ENCODE measurements at places on chromosomes 11 and 22. TPM values are rescaled to one million over a fixed set of nuclear protein-coding genes. Genes with fewer than 3 reads are reported as not detected.
A peak's percentile ranks its signal among the peaks of the same experiment; 100 is the strongest.

GRCh38 chr11:131978351-131978750 is 607.9 kb downstream of the NTM start:
- DNase-seq, result no peak

DNA sequence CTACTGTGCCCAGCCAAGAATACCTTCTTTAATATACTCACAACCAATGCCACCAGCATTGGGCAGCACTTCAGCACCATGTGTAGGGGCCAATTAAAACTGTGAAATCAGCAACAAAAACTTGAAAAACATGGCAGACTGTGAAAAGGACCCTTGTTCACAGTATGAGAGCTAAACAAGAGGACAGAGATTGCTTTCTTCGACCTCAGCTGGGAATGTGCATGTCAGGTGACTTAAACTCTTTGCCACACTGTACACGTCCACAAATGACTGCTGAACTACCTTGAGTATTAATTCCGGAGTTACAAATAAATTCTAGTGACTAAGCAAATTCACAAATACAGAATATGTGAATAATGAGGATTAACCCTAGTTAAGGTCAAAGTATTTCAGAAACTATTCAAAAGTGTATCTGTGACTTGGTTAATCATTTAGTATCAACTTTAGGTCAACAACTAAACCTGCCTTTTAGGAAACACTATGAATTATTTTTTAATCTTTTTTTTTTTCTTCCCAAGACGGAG is 33.0 kb downstream of the DDX6 start:
- DNase-seq, result no peak

The WNT7B gene
- 2.3 TPM for total RNA-seq

DNA sequence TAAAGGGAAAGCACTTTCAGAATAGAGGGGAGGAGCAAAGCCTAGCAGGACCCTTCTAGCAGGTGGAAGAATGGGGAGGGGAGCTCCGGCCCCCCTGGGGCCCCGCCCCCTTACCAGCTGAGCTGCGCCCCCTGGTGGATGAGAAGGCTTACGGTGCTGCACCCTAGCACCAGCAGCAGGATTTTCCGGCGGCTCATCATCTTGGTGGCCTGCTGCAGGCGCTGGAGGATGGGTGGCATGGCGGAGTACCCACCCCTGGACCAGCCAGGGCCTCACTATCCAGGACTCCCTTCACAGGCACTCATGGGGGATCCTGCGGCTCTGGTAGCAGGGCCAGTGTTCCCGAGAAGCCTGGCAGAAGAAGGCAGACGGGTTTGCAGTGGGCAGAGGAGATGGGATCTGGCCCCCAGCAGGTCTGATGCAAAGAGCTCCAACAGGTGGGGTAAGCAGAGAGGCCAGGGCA is 3.8 kb downstream of the GAL3ST3 start:
- DNase-seq, result peak; percentile 92

DNA sequence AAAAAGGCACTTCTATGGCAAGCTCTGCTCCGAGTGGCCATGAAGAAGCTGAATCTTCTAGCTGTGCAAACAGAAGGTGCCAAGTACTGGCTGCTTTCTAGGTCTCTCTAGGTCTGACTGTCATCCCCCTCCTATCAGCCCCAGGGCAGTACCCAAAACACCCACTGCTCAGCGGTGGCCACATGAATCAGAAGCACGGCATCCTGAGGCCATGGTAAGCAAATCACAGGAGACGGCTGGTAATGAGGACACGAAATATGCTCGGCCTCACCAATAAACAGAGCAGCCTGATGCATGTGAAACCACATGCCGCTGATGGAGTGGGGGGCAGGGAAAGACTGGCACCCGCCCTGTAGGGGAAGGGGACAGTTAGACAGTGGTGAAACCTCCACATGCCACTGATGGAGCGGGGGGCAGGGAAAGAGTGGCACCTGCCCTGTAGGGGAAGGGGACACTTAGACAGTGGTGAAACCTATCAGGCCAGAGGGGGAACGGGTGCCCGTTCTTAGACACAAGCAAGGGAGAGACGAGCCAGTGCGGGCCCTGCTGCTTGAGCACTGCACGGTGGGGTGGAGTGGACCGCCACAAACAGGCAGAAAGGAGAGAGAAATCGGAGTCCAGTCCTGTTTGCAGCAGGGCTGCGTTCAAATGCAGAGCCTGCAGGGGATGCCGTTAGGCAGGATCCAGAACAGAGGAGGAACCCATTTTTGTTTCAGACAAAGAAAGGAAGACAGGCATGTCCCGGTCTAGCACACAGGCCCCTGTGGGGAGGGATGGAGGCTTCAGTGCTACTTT is 29.9 kb upstream of the MOB2 start:
- DNase-seq, result no peak

DNA sequence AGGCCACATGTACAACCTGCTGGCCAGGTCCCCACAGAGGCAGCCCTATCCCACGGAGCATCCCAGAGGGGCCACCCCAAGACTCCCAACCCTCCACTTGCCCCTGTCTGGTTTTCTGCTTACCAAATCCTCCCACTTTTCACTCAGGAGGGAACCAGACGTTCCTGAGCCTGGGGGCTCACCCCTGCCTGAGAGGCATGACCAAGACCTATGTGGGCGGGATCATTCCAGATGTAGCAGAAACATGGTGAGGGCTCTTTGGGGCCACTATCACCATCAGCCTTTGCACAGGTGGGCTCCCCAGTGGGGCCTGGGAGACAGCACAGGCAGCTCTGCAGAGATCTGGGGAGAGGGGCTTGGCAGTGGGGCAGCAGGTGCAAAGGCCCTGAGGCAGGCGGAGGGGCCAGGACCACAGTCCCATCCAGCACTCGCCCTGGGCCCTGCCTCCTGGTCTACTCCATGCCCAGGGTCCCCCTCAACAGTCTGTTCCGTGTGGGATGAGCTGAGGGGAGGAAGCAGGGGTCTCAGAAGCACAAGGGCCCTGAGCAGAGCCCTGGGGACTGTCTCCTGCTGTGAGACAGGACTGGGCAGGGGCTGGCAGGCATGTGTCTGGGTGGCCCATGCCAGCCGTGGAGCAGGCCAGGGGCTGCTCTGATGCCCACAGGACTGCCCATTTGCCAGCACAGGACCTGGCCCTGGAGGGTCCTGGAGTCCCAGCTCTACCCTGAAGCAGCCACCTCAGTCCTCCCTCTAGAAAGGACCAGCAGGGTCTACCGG is 9.4 kb downstream of the PIM3 start:
- no peak for DNase-seq

- no peak for DNase-seq
Measured at GRCh38 chr22:45869340-45869847, 107.6 kb downstream of the WNT7B start.

DNA sequence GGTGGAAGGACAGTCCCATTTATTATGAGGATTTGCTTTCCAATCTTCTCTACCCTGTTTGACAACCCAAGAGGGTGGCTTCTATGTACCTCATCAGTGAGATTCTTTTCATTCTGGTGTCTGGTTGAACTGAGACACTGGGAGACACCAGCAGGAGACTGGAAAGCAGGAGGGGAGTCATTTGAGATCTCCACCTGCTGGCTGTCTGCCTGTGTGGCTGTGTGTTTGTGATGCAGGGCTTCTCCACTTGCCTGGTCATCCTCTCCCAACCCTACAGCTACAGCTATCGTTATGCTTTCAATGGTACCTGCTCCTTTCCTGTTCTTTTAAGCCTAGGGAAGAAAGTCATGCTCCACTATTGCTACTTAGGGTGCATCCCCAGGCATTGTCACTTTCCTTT is 48.6 kb downstream of the MRGPRX1 start:
- no peak for DNase-seq

GRCh38 chr11:67407688-67408163 is 3.8 kb downstream of the TBC1D10C start:
- no peak for DNase-seq

- no peak for DNase-seq
Measured at GRCh38 chr11:118087931-118088330, 1.2 kb upstream of the SMIM35 start.

- DNase-seq, result no peak
Measured at GRCh38 chr11:118436639-118437207, 431 bp downstream of the KMT2A start.

DNA sequence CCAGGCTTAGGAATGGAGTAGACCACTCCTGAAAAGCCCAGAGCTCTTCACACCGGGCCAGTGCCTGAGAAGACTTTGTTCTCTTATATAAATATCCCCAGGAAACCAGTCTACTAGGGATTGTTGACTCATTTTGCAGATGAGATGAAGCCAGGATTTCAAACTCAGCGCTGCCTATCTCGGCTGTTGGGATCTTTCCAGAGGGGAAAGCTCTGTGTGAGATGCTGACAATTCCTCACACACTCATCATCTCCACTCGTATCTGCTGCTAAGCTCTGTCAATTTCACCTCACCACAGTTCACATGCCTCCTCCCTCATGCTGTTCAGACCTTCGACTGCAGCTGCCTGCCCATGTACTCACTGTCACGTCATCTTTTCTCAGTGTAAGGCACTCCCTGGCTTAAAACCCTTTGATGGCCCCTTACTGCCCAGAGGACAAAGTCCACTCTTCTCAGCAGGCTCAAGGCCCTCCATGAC is 12.5 kb downstream of the USH1C start:
- DNase-seq, result no peak

The MAPK11 gene
- total RNA-seq, result 6.4 TPM

DNA sequence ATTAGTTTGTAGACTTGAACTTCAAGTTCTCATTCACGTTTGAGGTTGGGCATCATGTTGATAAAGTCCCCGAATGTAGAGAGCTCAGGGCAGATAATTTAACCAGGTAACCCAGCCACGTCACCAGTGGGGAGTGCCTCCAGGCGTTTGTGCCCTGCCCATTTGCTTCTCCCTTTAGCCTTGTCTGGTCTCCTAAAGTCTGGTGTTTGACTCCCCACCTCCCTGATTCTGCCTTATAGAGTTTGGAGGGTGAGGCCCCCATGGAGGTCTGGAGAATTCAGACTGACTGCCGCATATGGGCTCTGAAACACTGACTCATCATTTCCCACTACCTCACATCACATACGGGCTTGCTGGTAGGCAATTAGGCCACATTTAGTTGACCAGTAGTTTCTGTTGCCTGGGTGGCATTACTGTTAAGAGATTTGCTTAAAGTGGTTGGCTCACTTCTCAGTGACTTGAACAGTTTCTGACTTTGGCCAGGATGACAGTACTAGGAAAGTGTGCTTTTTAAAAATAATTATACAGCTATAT is 99.3 kb upstream of the GAL start:
- no peak for DNase-seq

DNA sequence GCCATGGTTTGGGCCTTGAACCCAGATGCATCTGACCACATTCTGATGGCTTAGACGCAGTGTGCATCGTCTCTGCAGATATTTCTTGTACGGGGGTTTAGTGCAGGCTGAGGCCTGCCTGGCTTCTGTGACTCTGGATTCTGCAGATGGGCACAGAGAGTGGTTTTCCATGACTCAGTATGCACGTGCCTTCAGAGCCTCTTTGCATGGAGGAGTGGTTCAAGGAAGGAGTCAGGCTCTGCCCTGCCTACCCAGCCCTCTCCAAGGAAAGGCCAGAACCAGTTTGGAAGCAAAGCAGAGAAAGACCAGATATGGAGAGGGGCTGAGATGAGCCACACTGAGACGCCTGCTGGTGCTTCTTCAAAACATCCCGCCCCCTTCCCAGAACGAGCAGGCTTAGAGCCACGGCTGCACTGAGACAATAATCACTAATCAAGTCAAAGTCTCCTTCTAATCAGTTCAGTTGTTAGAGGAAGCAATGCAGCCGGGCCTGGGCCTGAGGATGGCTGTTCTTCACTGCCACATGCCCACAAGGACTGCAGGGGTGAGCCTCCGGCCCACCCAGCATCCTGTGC is 308.9 kb downstream of the NXPE2 start:
- DNase-seq, result peak; percentile 49

GRCh38 chr11:38153985-38154384 is 1555.9 kb upstream of the RAG2 start:
- DNase-seq, result no peak

DNA sequence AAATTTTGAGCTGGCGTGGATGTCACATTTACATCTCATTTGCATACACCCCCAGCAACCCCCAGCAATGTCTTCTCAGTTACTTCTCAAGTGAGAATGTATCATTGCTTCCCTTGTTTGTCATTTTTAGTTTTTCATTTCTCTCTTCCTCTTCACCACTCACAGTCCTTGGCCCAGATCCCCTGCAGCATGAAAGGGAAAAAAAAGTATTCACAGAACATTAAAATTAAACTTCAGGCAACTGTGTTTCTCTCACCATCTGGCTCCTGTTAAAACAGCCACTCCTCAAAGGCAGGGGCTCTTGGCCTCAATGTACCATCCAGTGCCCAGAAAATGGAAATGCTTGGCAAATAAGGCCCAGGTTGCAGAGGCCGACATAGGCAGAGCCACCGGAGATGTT is 126.8 kb downstream of the CTNND1 start:
- DNase-seq, result peak; percentile 36

The ALG9 gene
- 41.7 TPM for total RNA-seq

The TMEM132A gene
- 113 TPM for total RNA-seq

The CCDC87 gene
- 0.39 TPM for total RNA-seq

GRCh38 chr11:6321961-6322362 is 1.7 kb upstream of the CAVIN3 start:
- no peak for DNase-seq

The RBX1 gene
- 58.5 TPM for total RNA-seq

- no peak for DNase-seq
Measured at GRCh38 chr11:88042238-88042637, 133.0 kb downstream of the RAB38 start.

The TMEM45B gene
- not detected for total RNA-seq

GRCh38 chr11:11724994-11725393 is 103.2 kb upstream of the GALNT18 start:
- no peak for DNase-seq

- DNase-seq, result no peak
Measured at GRCh38 chr11:121191818-121192217, 90.8 kb downstream of the TECTA start.

DNA sequence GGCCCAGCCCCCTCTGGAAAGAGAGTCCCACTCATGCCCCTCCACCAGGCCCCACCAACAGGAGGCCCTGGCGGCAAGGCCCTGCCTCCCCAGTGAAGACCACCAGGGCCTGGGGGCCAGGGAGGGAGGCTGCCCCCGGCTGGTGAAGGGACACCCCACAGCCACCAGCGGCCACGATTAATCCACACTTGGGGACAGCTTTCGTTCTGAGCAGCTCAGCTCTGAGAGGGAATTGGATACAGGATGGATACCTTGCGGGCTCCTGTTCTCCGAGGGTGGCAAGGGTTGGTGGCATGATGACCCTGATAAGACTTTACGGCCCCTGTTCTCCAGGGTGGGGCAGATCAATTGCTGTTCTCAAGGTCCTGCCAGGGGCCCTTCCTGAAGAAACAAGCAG is 6.9 kb upstream of the NLRP6 start:
- no peak for DNase-seq

The IGSF9B gene
- 3.8 TPM for total RNA-seq

DNA sequence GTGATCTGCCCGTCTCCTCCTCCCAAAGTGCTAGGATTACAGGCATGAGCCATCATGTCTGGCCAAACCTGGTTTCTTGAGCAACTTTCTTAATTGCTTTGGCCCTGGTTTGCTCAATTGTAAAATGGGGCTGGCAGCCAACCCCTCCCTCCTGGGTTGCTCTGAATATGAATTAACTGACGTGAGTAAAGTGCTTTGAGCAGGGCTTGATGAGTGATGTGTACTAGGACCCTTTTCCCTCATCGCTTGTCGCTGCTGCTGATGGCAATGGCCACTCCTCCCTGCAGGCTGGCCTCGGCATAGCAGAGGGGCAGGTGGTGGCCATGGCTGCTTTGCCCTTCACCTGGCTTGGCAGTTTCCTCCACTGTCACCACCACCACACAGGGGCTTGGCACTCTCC is 41.5 kb downstream of the RNF141 start:
- DNase-seq, result no peak

GRCh38 chr11:133918608-133919260 is 38.0 kb downstream of the IGSF9B start:
- no peak for DNase-seq

Data from osteocyte (in vitro differentiated cells).